Activated CD4-positive, alpha-beta T cell treated with anti-CD3 and anti-CD28 coated beads for 36 hours (primary cell): ENCODE measurements at places on chromosomes 2 and 18. TPM values are rescaled to one million over a fixed set of nuclear protein-coding genes. Genes with fewer than 3 reads are reported as not detected.

GALNT14 gene
- total RNA-seq, result 0.83 TPM

DNA sequence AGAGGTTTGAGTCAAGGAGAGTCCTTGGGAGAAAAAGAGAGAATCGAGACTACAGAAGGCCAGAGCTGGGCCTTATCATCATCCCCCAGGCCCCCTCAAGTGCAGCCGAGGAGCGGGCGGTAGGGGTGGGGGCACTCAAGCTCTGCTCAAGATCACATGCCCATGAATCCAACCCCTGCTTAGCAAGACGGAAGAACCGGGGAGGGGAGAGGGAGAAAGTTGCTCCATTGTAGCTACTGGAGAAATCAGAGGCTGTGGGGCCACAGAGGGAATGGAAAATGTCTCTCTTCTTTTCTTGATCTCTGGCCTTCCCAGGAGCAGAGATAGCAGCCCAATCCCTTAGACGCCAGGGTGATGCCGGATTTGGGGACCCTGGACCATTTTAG lies 14.6 kb downstream of the SLC4A3 start:
- no peak overlapping the region for H3K4me3 ChIP-seq
- no peak for DNase-seq
- peaks cover 6% of the 10 kb centered on the region for H3K27me3 ChIP-seq
- H3K27ac ChIP-seq, result no peak overlapping the region
- peaks cover 8% of the 10 kb centered on the region for H3K4me1 ChIP-seq

DNA sequence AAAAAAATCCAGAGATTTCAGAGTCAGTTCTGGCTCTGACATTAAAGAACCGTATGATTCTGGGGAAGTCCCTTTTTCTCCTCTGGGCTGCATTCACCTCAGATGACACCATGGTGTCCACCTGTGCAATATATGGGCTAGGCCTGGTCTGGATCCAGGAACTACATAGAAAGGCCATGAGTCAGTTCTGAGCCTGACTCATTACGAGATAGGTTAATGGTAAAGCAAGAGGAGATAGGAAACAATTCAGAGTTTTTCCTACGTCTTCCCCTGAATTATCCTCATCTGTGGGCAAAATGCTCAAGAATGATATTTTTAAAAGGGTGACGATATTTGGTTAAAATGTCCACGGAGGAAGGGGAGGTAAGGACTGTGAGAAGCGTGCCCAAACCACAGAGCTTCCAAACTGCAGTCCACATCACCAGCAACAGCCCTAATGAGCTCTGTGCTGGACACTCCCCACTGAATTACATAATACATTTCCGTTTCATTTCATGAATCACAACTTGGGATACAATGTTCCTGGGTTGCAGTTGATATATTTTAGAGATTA lies 180.1 kb upstream of the OSR1 start:
- H3K4me1 ChIP-seq, result no peaks in the 10 kb centered on the region
- no peaks in the 10 kb centered on the region for H3K27me3 ChIP-seq
- H3K27ac ChIP-seq, result no peak overlapping the region
- H3K36me3 ChIP-seq, result no peaks in the 10 kb centered on the region
- DNase-seq, result no peak

DNA sequence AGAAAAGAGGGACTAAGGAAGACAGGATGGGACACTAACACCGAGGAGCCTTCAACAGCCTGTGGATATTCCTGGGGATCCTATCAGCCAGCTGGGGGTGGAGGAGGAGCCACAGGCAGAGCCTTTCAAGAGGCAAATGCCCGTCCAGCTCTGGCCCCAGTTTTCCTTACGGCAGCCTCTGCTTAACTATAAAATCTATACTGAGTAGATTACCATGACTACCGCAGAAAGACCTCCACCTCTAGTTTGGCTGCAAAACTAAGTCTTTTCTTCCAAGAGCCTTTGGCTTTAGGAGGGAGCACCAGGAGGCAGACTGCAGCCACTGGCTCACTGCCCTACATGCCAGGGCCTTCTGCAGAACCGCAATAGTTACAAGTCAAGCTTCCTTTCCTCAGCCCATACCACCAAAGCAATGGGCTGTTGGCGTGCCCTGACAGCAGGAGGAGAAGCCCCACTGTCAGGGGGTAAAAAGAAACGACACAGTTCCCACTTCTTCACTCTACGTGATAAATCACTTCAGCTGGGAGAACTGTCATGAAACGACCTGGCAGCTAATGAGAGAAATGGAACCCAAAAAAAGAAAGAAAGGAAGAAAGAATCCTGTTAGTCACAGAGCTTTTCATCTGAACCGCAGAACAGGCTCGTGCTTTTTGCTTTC lies 25.1 kb upstream of the CREB1 start:
- no peaks in the 10 kb centered on the region for H3K27me3 ChIP-seq
- H3K27ac ChIP-seq, result peak overlapping the region; percentile 12
- no peak for DNase-seq
- H3K36me3 ChIP-seq, result no peaks in the 10 kb centered on the region

DNA sequence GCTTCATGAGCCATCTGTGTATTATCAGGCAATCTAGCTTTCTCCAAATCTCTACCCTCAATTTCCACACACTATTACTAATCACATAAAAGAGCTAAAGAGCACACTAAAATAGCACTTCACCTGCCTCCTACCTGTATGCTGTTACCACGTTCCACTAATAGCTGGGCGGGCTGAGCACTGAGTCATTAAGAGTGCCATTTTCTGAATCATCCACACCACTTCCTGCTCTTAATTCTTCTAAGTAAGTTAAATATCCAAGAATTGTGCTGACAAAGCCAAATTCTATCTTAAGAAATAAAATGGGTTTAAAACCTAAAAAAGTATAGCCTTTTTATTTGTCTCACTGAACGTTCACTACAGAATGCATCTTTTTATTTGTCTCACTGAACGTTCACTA lies 35.7 kb downstream of the NOL10 start:
- peaks cover 57% of the 10 kb centered on the region for H3K36me3 ChIP-seq
- peak overlapping the region; percentile 9 for H3K4me3 ChIP-seq
- H3K4me1 ChIP-seq, result peaks cover 47% of the 10 kb centered on the region

SPATA3 gene
- 1.3 TPM for total RNA-seq

DNA sequence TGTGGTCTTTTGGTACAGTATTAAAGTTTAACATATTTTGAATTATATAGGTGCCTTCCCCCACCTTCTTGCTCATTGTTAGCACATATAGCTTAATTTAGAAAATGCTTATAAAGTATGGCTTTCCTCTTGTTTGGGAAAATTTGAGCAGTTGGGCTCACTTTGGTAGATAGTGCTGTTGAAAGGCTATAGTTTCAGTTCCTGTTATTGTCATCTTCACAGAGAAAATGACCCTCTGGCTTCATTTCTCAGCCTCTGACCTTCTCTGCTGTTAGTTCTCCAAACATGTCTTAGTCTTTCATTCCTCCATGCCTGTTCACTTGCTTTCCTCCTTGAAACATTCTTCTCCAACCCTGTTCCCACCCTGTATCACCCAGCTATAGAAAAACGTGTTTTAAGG lies 200.6 kb downstream of the WDR7 start:
- no peak for DNase-seq
- H3K27ac ChIP-seq, result no peak overlapping the region
- H3K36me3 ChIP-seq, result peaks cover 12% of the 10 kb centered on the region
- no peaks in the 10 kb centered on the region for H3K27me3 ChIP-seq
- no peaks in the 10 kb centered on the region for H3K4me1 ChIP-seq
- no peak overlapping the region for H3K4me3 ChIP-seq

CLHC1 gene
- total RNA-seq, result 4.0 TPM

COPS8 gene
- 74.5 TPM for total RNA-seq

DNA sequence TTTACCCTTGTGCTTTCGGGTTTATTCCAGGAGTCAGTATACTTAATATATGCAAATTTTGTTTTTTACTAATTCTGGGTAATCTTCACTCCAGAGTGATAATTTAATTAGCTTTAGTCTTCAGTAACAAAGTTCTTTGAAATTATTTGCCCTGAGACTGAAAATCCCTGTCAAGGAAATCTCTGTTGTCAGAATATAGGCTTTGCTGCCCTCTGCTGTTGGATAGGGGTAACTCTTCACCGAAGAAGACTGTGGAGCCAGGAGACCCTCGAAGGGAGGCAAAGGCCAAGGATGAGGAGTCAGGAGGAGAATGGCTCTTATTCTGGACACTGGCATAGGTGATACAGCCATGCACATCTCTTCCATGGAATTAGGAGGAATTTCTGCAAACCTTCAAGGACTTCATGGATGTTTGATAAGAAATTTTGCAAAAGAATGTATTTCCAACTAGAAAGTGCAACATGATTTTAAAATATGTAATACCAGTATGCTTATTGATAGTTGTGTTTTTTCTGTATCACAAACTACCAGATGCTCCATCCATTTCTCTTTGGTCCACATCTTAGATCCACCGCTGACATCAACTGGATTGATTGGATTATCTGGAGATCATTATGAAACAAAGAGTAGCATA lies 182.3 kb downstream of the RDH14 start:
- no peaks in the 10 kb centered on the region for H3K4me1 ChIP-seq
- H3K36me3 ChIP-seq, result no peaks in the 10 kb centered on the region
- H3K27ac ChIP-seq, result no peak overlapping the region
- H3K4me3 ChIP-seq, result no peak overlapping the region
- H3K27me3 ChIP-seq, result peaks cover 4% of the 10 kb centered on the region

KCNK3 gene
- not detected for total RNA-seq

ZNF385B gene
- not detected for total RNA-seq

GRCh38 chr18:27564066-27564465 lies 379.0 kb upstream of the CHST9 start:
- H3K4me3 ChIP-seq, result no peak overlapping the region
- no peak for DNase-seq
- H3K27ac ChIP-seq, result no peak overlapping the region
- H3K4me1 ChIP-seq, result no peaks in the 10 kb centered on the region
- H3K36me3 ChIP-seq, result no peaks in the 10 kb centered on the region

- peaks cover 48% of the 10 kb centered on the region for H3K36me3 ChIP-seq
- no peak for DNase-seq
- peaks cover 25% of the 10 kb centered on the region for H3K4me1 ChIP-seq
Observed at GRCh38 chr2:101843048-101843447, 145.5 kb downstream of the MAP4K4 start.

- no peaks in the 10 kb centered on the region for H3K4me1 ChIP-seq
- no peaks in the 10 kb centered on the region for H3K36me3 ChIP-seq
- DNase-seq, result no peak
Observed at GRCh38 chr2:180647621-180648020, 332.8 kb upstream of the UBE2E3 start.

CHRND gene
- total RNA-seq, result not detected

FSHR gene
- total RNA-seq, result not detected

GRCh38 chr2:68915393-68915792 lies 37.3 kb downstream of the GKN2 start:
- no peak overlapping the region for H3K27ac ChIP-seq
- peaks cover 2% of the 10 kb centered on the region for H3K4me1 ChIP-seq

CLASP1 gene
- total RNA-seq, result 56.8 TPM

DNA sequence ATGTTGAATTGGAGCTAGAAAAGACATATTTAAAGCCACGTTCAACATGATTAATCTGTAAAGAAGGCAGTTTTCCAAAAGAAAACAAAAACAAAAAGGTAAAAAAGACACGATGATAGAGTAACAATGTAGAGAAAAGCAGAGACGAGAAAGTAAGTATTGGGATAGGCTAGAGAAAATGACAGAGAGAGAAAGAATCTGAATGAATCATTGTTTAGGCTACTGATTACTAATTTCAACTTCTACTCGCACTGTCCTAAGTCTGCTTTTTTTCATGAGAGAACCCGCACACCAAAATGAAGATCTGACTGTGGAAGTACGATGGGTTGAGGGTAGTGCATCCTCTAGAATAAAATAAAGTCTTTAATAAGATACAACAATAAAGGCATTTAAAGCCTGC lies 1599.2 kb upstream of the TMEFF2 start:
- H3K27me3 ChIP-seq, result no peaks in the 10 kb centered on the region
- H3K4me3 ChIP-seq, result no peak overlapping the region
- no peak overlapping the region for H3K27ac ChIP-seq
- H3K36me3 ChIP-seq, result no peaks in the 10 kb centered on the region
- DNase-seq, result no peak
- H3K4me1 ChIP-seq, result no peaks in the 10 kb centered on the region

METTL4 gene
- 22.0 TPM for total RNA-seq

DNA sequence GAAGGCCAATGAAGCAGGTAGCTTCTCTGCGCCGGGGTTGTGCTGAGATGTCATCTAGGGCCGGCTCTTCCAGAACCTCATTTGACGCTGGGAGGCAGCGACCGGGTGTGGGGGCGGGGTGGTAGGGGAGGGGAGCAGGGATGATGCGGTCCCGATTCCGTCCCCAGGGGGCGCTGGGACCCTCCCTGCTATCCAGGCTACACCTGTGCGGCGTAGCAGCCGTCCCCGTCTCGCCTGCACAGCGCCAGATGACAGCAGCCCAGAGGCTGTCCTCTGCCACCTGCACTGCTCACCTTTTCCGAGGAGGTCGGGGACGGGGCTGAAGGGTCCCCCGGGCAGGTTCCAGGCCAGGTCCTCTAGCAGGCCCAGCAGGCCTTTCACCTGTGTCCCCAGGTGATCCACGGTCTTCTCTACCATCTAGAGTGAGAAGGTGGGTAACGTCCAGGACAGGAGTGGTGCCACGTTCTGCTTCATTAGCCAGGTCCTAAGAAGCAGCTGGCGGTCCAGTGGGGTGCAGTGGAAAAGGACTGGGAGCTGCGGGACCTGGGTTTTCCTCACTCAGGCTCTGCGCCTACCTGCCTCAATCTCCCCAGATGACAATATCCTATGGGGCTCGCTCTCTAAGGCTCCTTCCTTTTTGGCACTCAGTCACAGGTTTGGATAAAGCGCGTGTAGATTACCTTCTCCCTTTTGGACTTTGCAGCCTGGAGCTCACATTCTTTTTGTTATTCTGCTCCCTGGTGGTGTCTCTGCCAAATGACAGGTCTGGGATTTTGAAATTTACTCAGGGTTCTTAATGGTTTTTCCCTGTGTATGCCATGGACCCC lies 56.0 kb upstream of the RAB6C start:
- H3K4me3 ChIP-seq, result no peak overlapping the region
- H3K36me3 ChIP-seq, result peaks cover 2% of the 10 kb centered on the region
- H3K27me3 ChIP-seq, result peaks cover 16% of the 10 kb centered on the region
- peaks cover 9% of the 10 kb centered on the region for H3K4me1 ChIP-seq
- DNase-seq, result peak; percentile 61
- H3K27ac ChIP-seq, result no peak overlapping the region

DNA sequence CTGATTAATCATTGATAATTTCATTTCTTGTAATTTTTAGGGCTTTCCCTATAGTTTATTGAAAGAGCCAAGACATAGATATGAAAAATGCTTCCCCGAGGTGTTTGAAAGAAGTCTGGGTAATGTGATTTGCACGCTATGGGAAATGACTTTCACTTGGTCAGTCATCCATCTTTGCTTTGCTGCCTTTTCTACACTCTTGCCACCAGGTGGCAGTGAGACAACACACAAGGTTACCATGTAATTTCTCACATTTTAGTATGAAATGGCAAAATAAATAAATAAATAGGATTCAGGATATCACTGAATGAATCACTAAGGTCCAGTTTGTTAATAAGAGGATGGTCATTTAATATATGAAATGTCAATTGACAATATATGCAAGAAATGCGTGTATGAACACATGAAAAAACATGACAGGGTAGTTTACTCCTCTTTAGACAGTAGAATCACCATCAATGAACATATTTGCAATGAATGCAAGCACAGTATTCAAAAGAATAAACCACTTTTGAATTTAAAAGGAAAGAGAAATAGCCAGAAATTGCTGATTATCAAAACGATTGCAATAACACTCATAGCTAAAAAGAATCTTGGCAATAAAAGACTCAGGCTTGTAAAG lies 52.2 kb upstream of the KCNH7 start:
- no peaks in the 10 kb centered on the region for H3K36me3 ChIP-seq
- H3K27ac ChIP-seq, result no peak overlapping the region
- H3K4me3 ChIP-seq, result no peak overlapping the region
